ENCODE measurements at places on chromosomes 5 and 9.
A peak's percentile ranks its signal among the peaks of the same experiment; 100 is the strongest.

DNA sequence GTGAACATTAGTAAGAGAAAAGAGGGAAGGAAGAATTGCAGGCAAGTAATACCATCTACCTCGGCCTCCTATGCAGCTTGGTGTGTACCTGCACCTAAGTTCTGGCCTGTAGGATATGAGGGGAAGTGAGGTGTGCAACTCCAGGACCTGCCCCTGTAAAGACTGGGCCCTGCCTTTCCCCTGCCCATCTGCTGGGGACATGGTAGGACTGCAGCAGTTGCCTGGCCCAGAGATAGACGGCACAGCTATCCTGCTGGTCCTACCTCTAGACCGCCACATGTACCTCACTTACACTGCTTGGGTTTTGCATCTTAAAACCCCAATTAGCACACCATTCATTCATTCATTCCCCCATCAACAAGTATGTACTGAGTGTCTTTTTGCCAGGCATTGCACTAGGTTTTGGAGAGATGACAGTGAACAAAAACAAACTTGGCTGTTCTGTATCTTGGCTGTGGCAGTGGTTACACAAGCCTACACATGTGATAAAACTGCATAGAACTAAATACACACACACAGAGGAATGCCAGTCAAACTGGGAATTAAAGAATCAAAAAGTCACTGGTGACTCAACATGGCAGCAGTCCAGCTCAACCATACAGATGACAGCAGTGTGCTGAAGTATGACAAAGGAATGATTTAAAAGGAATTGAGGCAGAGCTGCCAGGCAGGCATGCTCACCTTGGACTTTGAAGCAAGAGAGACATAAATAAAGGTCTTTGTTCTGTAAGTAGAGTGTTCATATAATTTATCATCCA lies 23.3 kb upstream of the MGAT1 start:
- DNase-seq = peak; percentile 32
- peaks cover 21% of the 10 kb centered on the region for H3K36me3 ChIP-seq
- H3K4me3 ChIP-seq = no peak overlapping the region
- H3K4me1 ChIP-seq = peaks cover 26% of the 10 kb centered on the region

- H3K27ac ChIP-seq = peak overlapping the region; percentile 52
- no peaks in the 10 kb centered on the region for H3K27me3 ChIP-seq
- H3K4me1 ChIP-seq = peaks cover 4% of the 10 kb centered on the region
- no peak overlapping the region for H3K4me3 ChIP-seq
Measured at GRCh38 chr5:6659941-6660684, 26.9 kb downstream of the SRD5A1 start.

- no peak overlapping the region for H3K4me3 ChIP-seq
- no peak for DNase-seq
- no peaks in the 10 kb centered on the region for H3K4me1 ChIP-seq
Measured at GRCh38 chr5:172503925-172504700, 49.8 kb upstream of the SH3PXD2B start.

- peaks cover 4% of the 10 kb centered on the region for H3K27me3 ChIP-seq
- H3K27ac ChIP-seq = no peak overlapping the region
- no peaks in the 10 kb centered on the region for H3K4me1 ChIP-seq
- no peaks in the 10 kb centered on the region for H3K36me3 ChIP-seq
- H3K4me3 ChIP-seq = no peak overlapping the region
Measured at GRCh38 chr5:116738239-116738614, 163.6 kb upstream of the SEMA6A start.

DNA sequence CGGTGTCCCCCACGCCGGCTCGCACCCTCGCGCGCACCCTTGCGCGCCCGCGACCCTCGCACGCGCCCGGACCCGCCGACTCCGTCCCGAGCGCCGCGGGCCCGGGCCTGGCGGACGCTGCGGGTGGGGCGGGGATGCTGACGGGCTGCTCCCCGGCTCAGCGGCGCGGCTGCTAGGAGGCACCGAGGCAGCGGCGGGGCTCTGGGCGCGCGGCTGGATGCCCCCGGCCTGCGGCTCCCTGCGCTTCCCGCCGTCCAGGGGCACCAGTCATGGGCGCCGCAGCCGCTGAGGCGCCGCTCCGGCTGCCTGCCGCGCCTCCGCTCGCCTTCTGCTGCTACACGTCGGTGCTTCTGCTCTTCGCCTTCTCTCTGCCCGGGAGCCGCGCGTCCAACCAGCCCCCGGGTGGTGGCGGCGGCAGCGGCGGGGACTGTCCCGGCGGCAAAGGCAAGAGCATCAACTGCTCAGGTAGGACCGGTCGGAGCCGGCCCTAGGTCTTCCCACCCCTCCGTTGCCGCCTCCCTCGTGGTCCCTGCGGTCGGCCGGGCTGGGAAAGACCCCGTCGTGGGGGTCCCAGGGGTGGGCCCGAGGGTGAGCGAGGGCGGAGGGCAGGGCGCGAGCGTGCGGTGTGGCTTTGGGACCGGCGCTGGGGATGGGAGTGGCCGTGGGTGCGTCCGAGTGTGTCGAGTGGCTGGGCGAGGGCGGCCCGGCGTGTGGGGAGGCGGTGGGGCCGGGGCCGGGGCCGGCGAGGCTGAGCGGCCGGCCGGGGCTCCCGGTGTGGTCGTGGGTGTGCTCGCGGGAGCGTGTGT lies 530 bp downstream of the TMEFF1 start:
- H3K4me3 ChIP-seq = peak overlapping the region; percentile 46
- H3K27me3 ChIP-seq = peaks cover 25% of the 10 kb centered on the region
- H3K27ac ChIP-seq = no peak overlapping the region
- peak; percentile 52 for DNase-seq
- H3K4me1 ChIP-seq = peaks cover 3% of the 10 kb centered on the region

DNA sequence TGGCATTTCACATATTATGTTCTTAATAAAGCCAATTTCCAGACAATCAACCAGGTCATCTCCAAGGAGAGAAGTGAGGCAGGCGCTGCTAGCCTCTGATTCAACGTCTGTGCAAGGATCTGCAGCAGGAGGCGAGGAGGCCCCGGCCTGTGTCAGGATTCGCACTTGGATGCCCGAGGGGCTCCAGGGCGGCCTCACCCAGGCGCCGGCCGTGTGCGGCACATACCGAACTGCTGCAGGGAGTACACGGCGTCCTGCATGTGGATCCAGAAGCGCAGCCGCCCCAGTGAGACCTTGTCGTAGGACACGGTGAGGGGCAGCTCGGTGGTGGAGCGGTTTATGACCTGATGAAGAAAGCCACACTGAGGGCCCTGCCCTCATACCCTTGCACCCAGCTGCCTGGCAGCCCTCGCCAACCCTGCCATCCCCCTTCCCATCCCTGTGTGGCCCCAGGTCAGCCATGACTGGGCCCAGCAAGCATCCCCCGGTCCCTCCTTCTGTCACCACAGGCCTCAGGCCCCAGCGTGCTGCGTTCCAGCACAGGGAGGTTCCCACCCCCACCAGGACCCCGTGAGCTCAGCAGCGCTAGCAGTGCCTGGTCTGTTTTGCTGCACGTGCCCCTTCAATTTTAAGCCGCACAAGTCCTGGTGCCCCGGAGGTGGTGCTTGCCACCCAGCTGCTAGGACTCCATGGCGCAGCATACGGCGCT lies 9.9 kb downstream of the CLPTM1L start:
- H3K4me3 ChIP-seq = no peak overlapping the region
- H3K4me1 ChIP-seq = peaks cover 3% of the 10 kb centered on the region
- H3K27ac ChIP-seq = no peak overlapping the region
- no peaks in the 10 kb centered on the region for H3K27me3 ChIP-seq
- peaks cover 22% of the 10 kb centered on the region for H3K36me3 ChIP-seq

GRCh38 chr9:134414900-134415425 lies 88.7 kb downstream of the RXRA start:
- no peaks in the 10 kb centered on the region for H3K27me3 ChIP-seq
- H3K4me3 ChIP-seq = no peak overlapping the region
- no peak for DNase-seq
- H3K36me3 ChIP-seq = no peaks in the 10 kb centered on the region
